ENCODE measurements at places on chromosomes 13 and 19.
A peak's percentile ranks its signal among the peaks of the same experiment; 100 is the strongest.

DNA sequence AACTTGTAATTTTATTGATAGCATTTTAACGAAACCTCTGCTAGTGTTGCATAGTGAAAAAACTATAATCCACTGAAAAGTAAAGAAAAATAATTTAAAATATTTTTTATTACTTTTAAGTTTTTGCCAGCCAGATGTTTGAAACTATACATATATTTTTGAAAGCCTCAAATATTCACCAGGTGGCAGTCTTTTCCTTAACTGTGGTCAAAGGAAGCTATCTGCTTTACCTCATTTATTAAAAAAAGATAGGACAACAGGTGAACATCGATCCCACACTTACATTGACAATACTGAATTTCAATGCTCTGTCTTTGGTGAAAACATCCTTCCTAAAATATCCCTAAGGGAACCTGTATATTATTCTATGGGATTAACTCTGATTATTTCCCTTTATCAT, 100.5 kb downstream of the TRPC4 start:
- peak; percentile 23 for DNase-seq

DNA sequence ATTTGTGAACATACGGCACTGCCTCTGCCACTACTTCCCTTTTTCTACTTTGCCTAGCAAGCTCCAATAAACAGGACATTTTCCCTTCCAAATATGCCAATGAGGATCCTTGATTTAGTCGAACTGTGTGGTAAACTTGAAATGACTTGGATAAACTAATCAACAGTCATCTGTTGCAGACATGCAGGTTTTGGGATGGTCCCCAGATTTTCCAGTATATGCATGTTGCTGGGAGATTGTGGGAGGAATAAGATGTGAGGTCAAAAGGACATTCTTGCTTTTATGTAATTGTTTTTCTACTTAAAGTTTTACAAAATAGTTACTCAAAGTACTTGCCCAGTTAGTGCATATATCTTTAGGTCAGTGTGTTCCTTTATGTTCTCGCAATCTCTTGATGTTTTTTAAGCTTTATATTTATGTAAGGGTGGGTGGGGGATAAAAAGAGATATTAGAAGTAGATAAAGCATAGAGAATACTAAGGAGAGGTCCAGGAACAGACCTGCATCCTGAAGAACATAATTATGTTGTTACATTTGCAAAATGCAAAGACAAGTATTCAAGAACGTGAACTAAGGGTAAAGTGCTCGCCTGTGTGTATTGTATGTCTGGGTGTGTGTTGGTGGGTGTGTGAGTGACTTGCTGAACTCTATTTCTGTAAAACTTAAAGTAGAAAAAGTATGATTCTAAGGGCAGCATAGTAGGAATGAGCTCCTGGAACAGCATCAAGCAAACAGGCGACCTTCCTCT, 88.4 kb upstream of the OXGR1 start:
- no peak for DNase-seq

DNA sequence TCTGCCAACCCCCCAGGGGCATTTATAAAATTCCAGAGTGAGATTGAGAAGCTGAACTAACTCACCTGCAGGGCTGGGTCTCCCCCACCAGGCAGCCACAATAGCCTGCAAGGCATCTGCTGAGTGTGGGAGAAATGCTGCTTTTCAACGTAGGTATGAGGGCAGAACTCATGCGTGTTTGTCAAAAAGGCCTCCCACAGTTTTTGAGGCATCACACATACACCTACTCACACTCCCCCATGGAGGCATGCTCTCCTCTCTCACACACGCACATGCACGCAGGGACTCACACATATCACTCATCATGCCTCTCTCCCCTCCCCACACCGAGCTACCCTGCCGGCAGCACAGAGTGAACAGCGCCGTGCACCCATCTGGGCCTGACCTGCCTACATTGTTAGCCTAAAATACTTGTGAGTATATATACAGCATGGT, 390.5 kb downstream of the FGF9 start:
- DNase-seq, result no peak

DNA sequence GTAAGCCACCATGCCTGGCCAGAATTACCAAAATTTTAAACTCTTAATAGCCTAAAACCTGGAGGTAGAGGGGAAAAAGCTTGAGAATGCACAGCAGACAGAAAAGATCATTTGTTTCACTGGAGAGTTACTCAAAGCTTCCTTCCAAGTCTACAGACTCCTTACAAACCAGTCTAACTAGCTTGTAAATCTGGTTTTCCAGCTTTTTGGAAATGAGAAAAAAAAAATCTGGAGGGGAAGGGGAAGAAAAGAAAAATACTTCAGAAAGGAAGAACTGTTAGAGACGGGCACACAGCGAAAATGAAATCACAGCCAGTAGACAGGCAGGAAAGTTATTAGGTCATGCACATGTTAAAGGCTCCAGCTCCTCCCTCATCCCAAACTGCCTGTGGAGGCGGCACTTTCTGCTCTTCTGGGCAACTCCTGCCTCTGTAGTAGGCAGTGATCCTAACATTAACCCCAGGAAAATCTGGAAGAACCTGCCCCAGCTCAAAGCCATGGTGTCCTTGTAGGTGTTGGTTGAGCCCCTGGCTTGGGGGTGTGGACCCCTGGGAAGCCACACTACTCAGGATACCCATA, 17.3 kb downstream of the PARP4 start:
- no peak for DNase-seq

GRCh38 chr19:46654621-46655152, 6.3 kb downstream of the DACT3 start:
- no peak for DNase-seq

DNA sequence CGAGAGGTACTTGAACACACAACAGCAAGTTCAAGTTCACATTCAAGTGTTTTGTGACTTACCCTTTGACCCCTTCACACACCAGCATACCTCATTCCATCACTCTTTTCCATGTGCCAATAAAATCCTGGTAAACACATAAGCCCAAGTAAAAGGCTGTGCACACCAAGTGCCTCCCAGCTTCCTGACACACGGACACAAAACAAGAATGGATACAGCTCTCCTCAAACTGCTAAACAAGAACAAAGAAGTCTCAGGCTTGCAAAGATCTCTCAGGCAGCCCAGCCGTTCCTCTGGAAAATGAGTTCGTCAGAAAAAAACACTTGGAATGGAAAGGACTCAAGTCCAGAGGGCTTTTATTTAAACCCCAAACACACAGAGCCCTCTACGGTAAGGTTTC, 83.7 kb downstream of the NUFIP1 start:
- no peak for DNase-seq

- no peak for DNase-seq
Observed at GRCh38 chr19:28960586-28960985, 252.4 kb downstream of the UQCRFS1 start.

GRCh38 chr13:85565652-85566051, 233.6 kb downstream of the SLITRK6 start:
- no peak for DNase-seq

DNA sequence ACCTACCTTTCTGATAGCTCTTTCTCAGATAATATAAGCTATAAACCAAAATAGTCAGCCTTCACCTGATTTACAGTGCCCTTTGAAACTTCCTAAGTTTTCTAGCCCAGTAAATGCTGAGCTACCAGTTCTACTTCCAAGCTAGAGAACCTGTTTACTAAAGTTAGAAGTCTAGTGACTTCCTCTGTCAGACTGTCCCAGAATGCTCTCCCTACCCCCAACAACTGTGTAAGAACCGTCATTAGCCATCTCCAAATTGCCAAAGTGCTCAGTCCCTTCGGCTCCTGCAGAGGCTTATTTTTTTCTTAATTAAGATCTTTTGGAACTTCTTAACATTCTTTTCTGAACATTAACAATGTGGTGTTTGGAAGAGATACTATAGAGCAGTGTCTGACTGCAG, 3.2 kb upstream of the ABCC4 start:
- no peak for DNase-seq

- DNase-seq, result peak; percentile 6
Observed at GRCh38 chr13:51221674-51222036, 543 bp upstream of the FAM124A start.

- no peak for DNase-seq
Observed at GRCh38 chr19:19417628-19418245, 12.3 kb downstream of the GATAD2A start.

DNA sequence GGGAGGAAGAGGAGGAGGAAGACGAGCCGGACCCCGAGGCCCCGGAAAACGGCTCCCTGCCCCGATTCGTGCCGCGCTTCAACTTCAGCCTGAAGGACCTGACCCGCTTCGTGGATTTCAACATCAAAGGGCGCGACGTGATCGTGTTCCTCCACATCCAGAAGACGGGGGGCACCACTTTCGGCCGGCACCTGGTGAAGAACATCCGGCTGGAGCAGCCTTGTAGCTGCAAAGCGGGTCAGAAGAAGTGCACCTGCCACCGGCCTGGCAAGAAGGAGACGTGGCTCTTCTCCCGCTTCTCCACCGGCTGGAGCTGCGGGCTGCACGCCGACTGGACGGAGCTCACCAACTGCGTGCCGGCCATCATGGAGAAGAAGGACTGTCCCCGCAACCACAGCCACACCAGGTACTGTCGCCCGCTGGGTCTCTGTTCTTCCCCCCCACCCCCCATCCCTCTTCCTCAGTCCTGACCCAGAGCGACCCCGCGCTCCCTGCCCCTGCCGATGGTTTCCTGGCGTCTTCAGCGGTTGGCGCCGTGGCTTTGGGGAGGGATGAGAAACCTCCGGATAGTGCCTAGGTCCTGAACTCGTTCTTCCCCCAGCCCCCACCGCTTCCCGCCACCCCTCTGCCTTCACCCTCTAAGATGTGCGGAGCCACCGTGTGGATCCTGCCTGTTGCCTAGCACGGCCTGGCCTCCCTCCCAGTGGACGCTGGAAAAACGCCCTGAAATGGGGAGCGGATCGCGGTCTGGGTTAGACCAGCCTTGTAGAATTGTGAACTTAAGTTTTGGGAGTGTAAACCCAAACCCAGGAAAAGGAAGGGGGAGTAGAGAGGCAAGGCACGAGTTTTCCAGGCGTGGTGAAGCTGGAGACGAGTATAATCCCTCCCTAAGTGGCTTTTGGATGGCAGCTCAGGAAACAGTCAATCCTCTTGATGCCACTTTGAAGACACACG, 1.5 kb downstream of the HS6ST3 start:
- DNase-seq, result no peak
